CD4-positive, alpha-beta T cell treated with Interleukin-2 at 100 ng/mL for 4 hours (primary cell): ENCODE measurements at places on chromosomes 1 and 21.
A peak's percentile ranks its signal among the peaks of the same experiment; 100 is the strongest.

- DNase-seq = no peak
These were observed 20.7 kb upstream of the S100A2 start for GRCh38 chr1:153586347-153586746.

DNA sequence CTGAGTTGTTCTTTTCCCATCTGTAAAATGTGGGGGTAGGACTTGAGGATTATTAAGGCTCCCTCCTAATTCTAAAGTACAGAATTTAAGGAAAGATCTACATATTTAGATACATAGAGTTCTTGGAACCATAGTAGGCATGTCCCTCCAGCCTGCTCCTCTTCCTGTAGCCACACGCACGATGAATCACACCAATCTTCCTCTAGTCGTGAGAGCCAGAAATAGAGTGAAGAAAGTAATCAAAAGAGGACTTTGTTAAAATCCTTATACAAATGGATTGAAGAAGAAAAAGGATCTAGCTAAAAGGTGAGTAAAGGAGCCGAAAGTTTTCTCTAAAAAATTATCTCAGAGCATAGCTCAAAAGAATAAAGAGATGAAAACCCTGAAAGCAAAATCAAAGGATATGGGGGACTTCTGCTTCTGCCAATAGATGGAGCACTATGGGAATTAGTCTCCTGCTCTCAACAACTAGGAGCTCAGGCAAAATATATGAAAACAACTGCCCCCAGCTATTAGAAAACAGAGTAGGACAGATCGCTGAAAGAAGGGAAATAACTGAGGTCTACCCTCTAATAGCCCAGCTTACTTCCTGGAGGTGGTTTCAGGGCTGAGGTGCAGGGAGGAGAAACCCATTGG lies 8.5 kb downstream of the C1orf141 start:
- no peak for DNase-seq

- DNase-seq = no peak
These were observed 12.5 kb downstream of the PIP5K1A start for GRCh38 chr1:151210830-151211229.

DNA sequence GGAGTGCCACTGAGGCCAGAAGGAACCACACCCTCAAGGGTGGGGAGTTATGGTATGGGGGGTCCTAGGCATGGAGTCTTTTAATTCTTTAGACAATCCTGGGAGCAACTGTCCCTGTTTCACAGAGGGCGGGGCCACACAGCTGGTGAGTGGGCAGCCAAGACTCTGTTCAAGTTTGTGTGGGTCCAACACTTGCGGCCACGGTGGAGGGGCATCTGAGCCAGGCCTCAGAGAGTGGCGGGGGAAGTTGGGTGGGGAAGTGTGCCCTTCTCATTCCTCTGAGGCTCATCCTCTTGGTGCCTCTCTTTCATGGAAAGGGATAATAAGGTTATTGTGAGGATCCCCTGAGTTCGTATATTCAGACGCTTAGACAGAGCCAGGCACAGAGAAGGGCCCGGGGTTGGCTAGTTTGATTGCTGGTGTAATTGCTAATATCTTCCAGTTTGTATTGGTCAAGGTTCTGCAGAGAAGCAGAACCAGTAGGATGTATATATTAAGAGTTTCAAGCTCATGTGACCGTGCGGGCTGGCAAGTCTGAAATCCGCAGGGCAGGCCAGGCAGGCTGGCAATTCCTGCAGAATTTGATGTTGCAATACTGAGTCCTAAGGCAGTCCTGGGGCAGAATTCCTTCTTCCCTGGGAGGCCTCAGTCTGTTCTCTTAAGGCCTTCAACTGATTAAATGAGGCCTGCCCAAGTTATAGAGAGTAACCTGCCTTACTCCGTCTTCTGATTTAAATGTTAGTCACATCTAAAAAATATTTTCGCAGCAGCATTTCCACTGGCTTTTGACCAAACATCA lies 15.9 kb downstream of the PCSK9 start:
- no peak for DNase-seq

GRCh38 chr1:181469829-181470228 lies 13.5 kb upstream of the CACNA1E start:
- DNase-seq = no peak

DNA sequence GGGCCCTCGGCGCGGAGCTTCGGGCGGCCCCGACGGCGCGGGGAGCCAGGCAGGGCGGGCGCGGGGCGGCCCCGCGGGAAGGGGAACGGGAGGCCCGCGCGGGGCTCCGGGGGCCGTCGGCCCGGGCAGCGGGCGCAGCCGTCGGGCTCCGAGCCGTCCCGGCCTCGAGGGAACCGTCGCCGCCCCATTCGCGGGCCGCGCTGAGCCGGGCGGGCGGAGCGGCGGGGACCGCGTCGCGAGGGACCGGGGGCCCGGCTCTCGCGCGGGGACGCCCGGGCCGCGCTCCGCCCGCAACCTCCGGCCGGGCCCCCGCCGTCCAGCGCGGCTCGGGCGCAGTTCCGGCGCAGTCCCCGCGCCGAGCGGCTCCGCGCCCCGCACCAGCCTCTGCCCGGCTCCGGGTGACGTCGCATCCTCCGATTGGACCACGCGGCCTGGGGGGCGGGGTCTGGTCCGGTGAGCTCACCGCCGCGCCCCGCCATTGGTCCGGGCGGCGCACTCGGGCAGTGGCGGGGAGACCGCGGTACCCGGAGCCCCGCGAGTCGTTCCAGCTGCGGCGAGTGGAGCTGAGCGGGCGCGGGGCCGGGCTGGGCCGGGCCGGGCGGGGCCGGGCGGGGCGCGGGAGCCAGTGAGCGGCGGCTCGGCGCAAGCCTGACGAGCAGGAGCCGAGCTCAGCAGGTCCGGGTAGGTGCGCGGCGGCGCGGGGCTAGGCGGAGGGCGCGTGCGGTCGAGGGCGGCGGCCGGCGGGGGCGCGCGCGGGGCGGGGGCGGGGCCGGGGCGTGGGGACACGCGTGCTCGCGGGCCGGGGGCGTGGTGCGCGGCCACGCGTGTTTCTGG lies 66.7 kb upstream of the VAMP3 start:
- peak; percentile 91 for DNase-seq
